ENCODE measurements at places on chromosomes 12 and 14.

GRCh38 chr12:30896461-30896860 is 30.1 kb upstream of the TSPAN11 start:
- DNase-seq = no peak

- no peak for DNase-seq
Measured at GRCh38 chr12:47549258-47549657, 156.6 kb downstream of the RPAP3 start.

GRCh38 chr14:99050309-99050708 is 221.7 kb downstream of the BCL11B start:
- DNase-seq = no peak

DNA sequence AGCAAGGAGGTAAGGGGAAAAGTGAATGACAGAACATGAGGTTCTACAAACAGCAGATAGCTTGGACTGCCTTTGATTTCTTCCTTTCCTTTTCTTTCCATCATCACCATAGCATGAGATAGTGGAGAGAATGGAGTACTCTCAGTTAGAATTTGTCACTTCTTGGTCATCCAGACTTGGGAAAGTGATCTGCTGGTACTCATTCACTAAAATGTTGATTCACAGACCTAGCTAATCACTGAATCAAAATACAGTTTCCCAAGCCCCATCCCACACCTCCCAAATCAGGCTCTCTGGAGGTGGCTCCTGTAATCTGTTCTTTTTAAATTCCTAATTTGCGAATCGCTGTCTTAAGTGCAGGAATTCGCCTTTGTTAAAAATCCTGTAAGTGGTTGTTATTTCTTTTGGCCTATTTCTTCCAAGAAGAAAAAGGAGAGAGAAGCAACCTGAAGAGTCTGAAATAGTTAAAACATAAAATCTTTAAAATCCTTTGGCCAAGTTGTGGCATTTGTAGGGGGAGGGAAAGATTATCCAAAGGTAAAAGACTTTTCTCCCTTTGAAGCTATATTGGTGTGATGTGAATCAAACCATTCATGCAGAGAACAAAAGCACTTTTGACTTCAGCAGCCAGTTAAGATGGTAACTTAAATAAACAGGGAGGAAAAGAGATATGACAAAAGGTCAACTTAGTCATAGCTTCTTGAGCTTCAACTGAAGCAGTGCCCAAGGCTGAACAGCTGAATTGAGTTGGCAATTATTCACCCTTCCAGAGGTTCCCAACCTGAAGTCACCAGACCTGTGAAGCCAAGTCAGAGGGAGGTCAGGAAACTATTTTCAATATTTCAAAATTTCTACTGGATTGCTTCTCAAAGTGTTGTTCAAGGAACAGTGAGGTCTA is 255.1 kb upstream of the KRR1 start:
- peak; percentile 43 for DNase-seq

DNA sequence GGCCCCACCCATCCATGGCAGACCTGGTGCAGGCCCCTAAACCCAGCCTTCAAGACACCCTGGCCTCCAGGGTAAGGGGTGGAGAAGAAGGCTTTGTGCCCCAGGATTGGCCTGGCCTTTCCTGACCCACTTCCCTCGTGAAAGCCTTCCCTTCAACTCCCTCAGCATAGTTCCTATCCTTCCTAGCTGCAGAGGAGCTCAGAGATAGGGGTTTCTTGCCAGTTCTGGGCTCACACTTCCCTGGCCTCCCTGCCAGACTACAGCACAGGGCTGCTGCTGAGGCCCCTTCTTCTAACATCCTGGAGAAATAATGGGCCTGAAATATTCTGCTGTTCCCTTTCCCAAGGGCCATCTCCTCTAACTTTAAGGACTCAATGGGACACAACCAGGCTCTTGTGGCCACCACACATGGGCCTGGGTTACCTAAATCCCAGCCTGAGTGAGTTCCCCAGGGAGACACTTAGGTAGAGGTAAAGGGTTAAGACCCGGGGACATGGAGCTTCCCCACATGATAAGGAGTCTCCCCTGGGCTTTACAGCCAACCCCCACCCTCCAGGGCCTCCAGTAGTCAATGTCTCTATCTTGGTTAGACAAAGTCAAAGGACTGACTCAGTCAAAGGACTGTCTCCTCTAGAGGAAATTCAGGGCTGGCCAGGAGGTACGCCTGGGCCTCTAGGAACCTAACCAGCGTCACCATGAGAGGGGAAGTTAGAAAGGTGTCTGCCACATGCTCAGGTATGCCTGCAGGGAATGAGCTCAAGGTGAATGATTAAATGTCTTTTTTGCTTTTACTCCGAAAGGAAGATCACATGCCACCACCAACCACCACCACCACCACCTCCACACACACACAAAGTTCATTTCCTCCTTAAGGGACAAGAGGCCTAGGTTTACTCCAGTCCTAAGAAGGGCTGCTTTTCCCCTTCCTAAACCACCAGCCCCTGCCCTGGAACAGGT is 7.1 kb downstream of the ZFP36L1 start:
- DNase-seq = no peak

- DNase-seq = no peak
Measured at GRCh38 chr12:127620735-127621355, 646.1 kb upstream of the TMEM132C start.

GRCh38 chr12:697481-697880 is 34.2 kb upstream of the NINJ2 start:
- DNase-seq = no peak

- DNase-seq = no peak
Measured at GRCh38 chr12:57603815-57604453, 690 bp upstream of the DTX3 start.

- peak; percentile 58 for DNase-seq
Measured at GRCh38 chr14:74018586-74019407, at the start of the genes BBOF1 and ENTPD5. Gene BBOF1, plus strand, starts transcription at chr14:74019349. Its CDS starts 130 bp downstream, at chr14:74019479. Gene ENTPD5, minus strand, starts transcription at chr14:74019288. Its CDS starts 31,186 bp downstream, at chr14:73988102.

DNA sequence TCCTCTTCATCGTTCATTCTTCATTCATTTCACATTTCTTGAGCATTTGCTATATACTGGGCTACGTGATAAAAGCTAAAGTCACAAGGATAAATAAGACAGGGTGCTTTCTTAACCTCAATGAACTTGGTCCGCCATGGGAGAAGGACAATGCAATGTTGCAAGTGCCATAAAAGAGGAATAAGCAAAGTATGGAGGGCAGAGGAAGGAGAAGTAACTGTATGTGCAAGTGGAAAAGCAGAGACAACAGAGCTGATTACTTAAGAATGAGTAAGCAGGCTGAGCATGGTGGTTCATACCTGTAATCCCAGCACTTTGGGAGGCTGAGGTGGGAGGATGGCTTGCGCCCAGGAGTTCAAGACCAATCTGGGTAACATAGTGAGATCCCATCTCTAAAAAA is 14.4 kb downstream of the AREL1 start:
- DNase-seq = no peak

DNA sequence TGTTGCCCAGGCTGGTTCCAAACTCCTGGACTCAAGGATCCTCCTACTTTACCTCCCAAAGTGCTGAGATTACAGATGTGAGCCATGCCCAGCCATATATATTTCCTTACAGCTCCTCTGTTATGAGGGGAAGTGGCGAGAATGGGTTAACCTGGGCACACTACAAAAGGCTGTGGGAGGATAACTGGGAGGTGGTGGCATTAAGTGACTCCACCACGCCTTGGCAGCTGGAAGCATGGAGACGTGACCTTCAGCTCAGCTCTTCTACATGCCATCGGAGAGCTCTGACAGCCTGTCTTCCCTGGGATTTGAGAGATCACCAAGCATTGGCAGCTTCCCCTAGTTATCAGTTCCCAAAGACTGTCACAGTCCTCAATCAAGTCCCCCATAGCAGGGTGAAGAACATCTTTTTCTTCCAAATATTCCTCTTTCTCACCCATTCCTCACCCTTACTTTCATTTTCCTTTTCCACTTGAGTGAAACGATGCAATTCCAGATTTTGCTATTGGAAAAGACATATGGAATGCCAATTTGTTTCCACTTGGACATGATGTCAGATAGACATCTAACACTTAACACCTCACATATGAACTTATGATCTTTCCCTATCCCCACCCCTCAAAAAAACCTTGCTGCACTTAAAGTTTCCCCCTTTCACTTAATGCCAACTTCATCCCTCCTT is 48.5 kb downstream of the PHLDA1 start:
- no peak for DNase-seq

GRCh38 chr14:28756269-28756883 is 10.2 kb upstream of the FOXG1 start:
- DNase-seq = no peak

DNA sequence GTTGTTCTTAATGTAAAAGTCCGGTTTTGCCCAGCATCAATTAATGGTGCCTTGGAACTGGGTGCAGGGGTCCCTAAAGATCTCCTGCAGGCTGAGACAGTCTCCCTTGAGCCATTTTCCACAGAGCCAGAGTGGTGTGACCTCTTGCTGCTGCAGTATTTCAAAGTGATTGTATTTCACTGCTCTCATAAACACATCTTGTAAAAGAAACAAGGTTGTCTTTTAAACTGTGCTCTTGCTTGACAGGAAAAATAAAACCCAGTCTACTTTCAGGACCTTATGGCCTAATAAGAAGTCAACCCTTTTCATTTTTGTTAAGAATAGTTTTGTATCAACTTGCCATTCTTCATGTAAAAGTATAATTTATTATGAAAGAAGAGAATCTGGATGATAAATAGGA is 44.7 kb downstream of the TMEM117 start:
- DNase-seq = no peak

DNA sequence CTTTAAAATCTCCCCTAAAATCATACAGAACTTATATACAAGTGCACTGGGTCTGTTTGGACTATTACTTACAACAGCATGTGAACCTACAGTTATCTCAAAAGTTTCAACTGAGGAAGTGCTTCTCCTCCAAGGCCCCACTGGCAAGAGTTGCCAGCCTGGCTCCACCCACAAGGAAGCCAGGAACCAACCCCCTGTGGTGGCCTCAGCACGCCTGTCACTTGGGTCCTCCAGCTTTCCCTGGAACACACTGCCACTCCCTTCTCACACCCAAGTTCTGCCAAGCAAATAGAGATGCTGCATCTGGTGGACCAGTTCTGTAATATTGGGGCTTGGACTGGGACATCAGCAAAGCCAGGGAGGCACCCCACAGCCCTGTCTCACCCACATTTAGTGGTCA is 115.4 kb downstream of the GCH1 start:
- DNase-seq = no peak

DNA sequence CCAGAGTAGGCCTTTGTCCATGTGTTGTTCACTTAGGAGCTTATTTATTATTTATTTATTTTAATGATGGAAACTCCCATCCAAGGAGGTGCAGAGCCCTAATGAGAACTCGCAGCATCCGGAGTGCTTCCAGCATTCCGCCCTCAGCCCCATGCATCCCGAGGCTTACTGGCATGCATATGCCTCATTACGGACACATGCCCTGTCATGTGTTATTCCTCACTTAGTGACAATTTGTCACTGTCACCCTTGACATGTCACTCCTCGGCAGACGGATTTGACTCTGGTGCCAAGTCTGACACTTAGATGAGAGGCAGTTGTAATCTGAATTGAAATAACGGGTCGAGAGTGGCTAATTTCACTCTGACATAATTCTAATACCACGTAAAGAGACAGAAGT is 132.8 kb downstream of the VRK1 start:
- no peak for DNase-seq

- no peak for DNase-seq
Measured at GRCh38 chr12:90897986-90898385, 57.0 kb downstream of the CCER1 start.

- peak; percentile 17 for DNase-seq
Measured at GRCh38 chr12:117010693-117011451, 88.3 kb downstream of the TESC start.

DNA sequence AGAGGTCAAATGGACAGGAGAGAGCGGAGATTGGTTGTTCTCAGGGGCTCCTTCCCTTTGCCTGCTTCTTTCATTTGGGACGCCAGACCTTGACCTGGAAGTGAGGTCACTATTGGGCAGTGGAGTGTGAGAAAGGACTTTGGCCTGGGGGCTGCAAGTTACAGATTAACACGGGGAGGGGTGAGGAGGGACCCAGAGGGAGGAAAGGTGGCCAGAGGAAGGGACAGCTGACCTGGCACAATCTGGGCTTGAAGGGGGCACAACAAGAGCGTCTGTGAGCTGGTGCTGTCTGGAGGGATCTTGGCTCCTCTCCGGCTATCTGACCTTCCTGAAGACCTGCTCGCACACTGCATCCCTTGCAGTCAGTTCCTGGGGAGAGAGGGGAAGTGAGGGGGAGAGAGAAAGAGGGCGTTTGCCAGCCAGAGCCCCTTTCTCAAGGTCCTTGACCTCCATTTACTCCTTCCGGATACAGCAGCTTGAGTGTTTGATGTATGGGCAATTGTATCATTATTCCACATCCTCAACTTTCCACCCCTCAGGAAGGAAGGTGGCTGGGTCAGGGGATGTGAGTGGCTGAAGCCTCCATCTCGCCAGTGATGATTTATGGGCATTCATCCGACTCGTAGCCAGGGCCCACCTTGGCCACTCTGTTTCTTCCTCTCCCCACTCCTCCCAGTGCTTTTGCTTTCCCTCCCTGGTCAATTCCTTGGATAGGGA is 4.7 kb downstream of the RBP5 start:
- DNase-seq = no peak

DNA sequence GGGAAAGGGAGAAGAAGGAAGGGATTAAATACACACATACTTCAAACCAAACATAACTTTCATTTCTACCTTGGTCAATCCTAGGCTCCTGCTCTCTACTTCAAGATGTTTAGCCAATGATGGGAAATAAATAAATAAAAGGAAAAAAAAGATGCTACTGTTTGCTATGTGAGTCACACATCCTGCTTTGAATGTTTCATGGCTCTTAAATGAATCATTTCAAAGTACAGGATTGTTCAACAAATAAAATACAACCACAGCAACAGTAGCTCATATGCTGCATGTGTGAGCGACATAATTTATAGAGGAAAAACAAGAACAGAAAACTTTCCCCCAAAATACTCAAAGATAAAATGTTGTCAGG is 54.3 kb upstream of the NPFF start:
- DNase-seq = peak; percentile 75

- DNase-seq = no peak
Measured at GRCh38 chr12:11618046-11618445, 31.4 kb upstream of the ETV6 start.

- DNase-seq = no peak
Measured at GRCh38 chr14:86852530-86852929, 1140.5 kb downstream of the GALC start.

DNA sequence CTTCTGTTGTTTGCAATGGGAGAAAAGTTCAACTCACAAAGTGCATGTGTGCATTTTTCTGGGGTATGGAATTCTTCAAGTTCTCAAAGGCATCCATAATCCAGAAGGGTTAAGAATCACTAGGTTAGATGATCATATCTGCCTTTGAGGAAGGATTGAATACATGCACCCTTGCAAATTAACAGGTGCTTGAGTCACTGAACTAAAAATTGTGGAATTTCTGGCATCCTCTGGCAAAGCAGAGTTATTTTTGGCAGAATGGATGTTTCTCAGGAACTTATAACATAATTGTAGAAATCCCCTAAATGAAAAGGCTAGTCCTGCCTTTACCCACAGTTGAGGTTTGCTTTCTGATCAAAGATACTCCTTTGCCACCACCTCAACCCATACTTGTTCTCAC is 136.5 kb upstream of the DYRK2 start:
- DNase-seq = no peak

GRCh38 chr14:102499401-102500157 is 10.0 kb downstream of the ANKRD9 start:
- DNase-seq = no peak

DNA sequence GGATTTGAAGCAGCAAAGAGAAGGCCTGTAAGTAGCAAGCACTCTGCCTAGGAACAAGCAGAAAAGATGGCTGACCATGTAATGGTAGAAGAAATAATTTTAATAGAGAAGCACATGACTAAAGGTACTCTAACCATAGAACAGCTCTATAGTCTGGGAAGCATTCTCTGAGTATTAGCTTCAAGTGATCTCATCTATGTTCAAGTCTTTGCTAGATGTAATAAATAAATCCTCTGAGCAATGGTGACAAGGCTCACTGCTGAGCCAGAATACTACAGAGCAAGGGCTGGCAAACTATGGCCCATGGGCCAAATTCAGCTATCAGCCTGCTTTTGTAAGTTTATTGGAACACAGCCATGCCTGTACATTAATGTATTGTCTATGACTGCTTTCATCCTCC is 84.8 kb downstream of the PEBP1 start:
- DNase-seq = no peak
